ENCODE measurements at places on chromosomes 12 and 14.

- DNase-seq: no peak
These were observed 169.7 kb upstream of the G2E3 start for GRCh38 chr14:30389134-30389876.

DNA sequence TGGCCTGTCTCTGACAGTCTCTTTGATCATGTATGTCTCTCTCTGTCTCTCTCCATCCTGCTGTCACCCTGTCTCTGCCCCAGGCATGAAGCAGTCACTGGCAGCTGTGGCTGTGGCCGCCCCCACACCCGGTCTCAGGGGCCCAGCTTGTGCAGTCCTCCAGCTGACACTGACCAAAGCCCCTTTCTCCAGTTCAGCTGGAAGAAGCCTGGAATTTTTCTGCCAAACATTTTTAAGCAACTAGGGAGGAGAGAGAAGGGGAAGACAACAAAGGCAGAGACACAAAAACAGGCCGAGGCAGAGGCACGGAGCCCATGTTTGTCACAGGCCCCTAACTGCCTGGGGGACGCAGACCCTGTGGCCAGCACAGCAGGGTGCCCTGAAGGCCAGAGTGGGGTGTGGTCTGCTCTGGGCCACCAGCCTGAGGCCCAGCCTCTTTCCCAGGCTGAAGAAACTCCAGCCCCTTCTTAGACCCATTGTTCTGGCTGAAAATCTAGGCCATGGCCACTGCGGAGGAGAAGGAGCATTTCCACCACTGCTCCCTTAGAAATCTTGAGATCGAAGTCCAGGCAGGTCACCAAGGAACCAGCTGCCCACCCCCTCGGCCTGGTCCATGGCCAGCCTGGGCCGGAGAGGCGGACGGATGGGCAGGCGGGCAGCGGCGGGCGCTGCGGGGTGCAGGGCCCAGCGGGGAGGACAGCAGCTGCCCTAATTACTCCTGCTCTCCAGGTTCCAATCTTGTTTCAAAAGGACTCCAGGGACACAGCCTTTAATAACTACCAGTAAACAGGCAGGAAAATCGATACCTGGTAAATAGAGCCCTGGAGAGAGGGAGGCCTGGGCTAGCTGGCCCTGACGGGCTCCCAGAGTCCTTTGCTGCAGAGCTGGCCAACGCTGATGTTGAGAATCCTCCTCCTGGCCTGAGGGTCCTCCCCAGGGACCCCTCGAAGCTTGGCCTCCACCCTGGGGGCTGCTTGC is 14.9 kb downstream of the DTX1 start:
- no peak for DNase-seq

GRCh38 chr12:39510001-39510400 is 67.1 kb upstream of the KIF21A start:
- DNase-seq: no peak

DNA sequence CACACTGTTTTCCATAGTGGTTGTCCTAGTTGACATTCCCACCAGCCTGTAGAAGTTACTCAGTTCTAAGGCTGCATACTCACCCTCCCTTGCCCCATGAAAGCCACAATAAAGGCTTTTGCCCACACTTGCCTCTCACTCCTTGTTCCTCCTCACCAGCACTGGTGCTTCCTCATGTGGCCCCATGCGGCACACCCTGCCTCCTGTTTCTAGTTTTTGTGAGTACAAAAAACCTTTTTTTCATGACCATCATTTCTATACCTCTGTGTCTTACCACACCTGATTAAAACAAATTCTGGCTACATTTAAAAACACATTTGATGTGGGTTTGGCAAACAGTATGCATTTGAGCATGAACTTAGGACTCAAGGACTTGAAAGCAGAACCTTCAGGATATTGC is 40.7 kb upstream of the RIN3 start:
- no peak for DNase-seq
